ENCODE measurements at places on chromosomes 13 and 19.

- DNase-seq, result no peak
These were observed 8.2 kb downstream of the ATP11A start for GRCh38 chr13:112697756-112698655.

DNA sequence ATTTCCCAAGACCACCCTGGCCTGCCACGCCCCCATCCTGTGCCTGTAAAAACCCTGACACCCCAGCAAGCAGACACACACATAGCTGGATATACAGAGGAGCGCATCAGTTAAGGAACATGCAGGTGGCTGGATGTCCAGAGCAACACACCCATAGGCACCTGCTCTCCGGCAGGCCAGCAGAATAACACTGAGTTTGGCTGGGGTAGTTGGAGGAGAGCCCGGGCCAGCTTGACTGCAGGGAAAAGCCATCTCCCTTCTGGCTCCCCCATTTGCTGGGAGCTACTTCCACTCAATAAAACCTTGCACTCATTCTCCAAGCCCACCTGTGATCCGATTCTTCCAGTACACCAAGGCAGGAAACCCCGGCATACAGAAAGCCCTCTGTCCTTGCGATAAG lies 8.9 kb downstream of the RASL11A start:
- no peak for DNase-seq

GRCh38 chr19:38870612-38871011 lies 7.5 kb downstream of the RINL start:
- no peak for DNase-seq

- no peak for DNase-seq
These were observed 28.5 kb downstream of the SLITRK1 start for GRCh38 chr13:83853771-83854170.

- DNase-seq, result no peak
These were observed 1.8 kb upstream of the POLRMT start for GRCh38 chr19:634975-635652.

GRCh38 chr13:41232578-41233480 lies 30.5 kb downstream of the MTRF1 start:
- DNase-seq, result no peak
